ENCODE measurements at places on chromosomes 4 and X. TPM values are rescaled to one million over a fixed set of nuclear protein-coding genes. Genes with fewer than 3 reads are reported as not detected.

Gene HTN1
- not detected for total RNA-seq

Gene ZFP92
- total RNA-seq: 1.5 TPM

Gene SPANXA1
- total RNA-seq: not detected

Gene PDE5A
- total RNA-seq: 1.5 TPM

DNA sequence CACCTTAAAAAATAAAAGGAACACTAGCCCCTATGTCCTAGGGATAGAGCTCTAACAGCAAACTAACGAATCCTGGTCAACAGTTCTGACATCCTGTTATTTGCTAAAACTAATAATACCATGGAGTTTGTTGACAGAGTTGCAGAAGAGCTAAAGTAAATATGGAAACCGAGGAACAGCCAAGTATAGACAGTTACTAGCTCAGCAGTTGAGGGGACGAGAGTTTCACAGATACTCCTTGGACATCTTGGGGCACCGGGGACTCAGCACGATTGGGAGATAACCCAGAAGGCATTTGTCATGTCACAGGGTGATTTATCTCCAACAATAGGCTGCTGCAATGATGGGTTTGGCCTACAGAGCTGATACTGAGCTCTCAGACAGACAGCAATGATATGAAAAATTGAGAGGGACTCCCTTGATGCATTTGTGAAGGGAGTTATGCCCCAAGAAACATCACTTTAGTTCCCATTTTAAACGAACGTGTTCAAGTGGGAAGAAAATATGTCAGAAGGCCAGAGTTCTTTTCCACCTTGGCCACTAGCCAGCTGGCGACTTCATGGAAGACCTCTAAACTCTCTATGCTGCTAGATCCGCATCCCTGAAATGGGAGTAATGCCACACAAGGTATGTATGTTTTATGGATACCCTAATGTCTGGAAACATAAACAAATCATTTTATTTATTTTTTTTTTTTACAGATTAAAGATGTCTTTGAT lies 48.6 kb downstream of the TSC22D3 start:
- no peak overlapping the region for H3K27ac ChIP-seq
- no peaks in the 10 kb centered on the region for H3K4me1 ChIP-seq
- no peak for DNase-seq
- no peak overlapping the region for H3K4me3 ChIP-seq
- H3K36me3 ChIP-seq: no peaks in the 10 kb centered on the region

DNA sequence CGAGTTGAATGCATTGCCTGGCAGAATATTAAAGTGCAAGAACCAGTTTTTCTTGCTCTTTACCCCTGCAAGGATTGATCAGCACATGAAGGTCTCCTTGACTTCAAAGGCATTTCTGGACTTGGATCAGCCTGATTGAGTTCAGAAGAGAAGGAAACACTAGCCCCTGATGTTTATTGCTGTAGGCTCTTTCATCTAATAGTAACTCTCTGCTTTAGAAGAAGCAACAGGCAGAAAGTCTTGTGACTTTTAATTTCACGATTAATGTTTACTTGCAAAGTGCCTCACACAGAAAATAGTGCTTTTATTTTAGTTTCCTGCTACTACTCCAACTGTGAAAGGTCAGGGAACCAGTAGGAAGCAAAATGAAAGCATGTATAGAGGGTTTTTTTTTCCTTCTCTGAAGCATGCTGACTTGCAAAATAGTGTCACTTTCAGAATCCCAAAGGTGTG lies 69.1 kb downstream of the PCDH7 start:
- no peak overlapping the region for H3K4me3 ChIP-seq
- H3K27me3 ChIP-seq: no peaks in the 10 kb centered on the region
- H3K27ac ChIP-seq: no peak overlapping the region
- no peak for DNase-seq
- no peaks in the 10 kb centered on the region for H3K4me1 ChIP-seq
- no peaks in the 10 kb centered on the region for H3K36me3 ChIP-seq

DNA sequence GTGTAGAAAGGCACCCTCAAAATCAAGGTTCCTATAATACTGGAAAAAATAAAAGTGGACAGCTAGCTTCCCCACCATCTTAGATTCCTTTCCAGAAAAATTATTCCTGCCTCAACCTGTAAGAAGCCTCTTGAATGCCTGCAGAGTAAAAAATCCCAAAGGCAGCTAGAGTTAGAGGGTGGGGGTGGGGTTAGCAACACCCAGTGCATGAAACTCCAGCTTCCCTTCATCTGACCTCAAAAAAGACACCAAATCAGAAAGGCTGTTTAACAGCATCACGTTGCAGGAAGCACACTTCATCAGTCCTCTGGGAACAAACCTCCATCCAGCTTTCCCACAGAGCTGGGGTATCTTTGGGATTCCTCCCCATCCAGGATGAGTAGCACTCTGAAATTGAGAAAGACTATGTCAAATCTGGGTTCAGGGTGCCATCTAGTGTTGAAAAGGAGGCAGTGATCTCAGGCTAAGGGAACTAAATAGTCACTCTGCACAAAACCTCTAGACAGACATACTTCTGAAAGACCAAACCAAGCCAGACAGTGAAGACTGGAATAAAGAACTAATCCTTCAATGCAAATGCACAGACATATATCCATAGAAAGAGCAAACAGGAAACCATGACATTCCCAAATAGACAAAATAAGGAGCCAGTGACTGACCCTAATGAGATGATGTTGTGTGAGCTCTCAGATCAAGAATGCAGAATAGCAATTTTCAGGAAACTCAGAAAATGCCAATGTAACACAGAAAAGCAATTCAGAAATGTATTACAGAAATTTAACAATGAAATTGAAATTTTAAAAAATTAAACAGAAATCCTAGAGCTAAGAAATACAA lies 97.9 kb downstream of the ARHGEF9 start:
- no peaks in the 10 kb centered on the region for H3K27me3 ChIP-seq
- H3K4me3 ChIP-seq: no peak overlapping the region
- peak; percentile 16 for DNase-seq
- H3K36me3 ChIP-seq: no peaks in the 10 kb centered on the region

GRCh38 chr4:103904123-103904522 lies 184.3 kb upstream of the TACR3 start:
- H3K27ac ChIP-seq: no peak overlapping the region
- no peaks in the 10 kb centered on the region for H3K27me3 ChIP-seq
- no peaks in the 10 kb centered on the region for H3K4me1 ChIP-seq
- no peaks in the 10 kb centered on the region for H3K36me3 ChIP-seq
- H3K4me3 ChIP-seq: no peak overlapping the region
- no peak for DNase-seq

DNA sequence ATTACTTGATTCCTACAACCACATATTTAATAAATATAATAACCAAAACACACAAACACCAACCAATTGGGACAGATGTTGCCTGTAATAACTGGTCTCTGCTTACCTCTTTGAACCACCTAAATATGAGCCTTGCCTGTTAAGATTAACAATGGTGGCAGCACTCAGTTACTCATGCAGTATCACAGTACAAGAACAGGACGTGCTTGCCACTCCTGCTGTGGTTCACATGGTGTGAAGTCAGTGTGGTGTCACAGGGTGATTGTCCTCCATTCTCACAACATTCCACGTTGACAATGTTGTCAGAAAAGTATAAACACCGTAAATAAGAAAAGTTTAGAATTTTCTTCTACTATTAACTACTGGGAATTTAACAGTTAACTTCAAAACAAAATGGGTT lies 365.0 kb downstream of the PPP3CA start:
- no peak overlapping the region for H3K27ac ChIP-seq
- no peak for DNase-seq
- no peaks in the 10 kb centered on the region for H3K36me3 ChIP-seq
- H3K4me3 ChIP-seq: no peak overlapping the region
- H3K27me3 ChIP-seq: no peaks in the 10 kb centered on the region

DNA sequence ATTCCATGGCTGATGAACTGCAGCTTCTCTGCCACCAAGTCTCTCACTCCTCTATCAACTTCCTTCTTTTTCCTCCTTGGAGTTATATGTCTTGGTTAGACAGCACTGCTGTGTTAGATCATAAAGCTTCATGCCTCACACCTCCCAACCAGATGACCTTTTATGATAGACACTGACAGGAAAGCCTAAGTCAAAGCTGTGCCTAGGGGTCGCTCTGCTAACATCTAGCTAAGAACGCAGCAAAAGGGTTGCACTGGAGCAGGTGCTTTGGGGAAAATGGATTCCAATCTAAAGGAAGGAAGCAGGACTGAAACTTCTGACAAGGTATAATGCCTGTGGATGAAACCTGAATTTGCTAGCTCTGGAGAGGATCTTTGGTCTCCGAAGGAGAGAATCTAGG lies 509.7 kb downstream of the SMARCA1 start:
- no peaks in the 10 kb centered on the region for H3K27me3 ChIP-seq
- H3K27ac ChIP-seq: no peak overlapping the region
- no peaks in the 10 kb centered on the region for H3K4me1 ChIP-seq
